ENCODE measurements at places on chromosomes 3 and 15.

DNA sequence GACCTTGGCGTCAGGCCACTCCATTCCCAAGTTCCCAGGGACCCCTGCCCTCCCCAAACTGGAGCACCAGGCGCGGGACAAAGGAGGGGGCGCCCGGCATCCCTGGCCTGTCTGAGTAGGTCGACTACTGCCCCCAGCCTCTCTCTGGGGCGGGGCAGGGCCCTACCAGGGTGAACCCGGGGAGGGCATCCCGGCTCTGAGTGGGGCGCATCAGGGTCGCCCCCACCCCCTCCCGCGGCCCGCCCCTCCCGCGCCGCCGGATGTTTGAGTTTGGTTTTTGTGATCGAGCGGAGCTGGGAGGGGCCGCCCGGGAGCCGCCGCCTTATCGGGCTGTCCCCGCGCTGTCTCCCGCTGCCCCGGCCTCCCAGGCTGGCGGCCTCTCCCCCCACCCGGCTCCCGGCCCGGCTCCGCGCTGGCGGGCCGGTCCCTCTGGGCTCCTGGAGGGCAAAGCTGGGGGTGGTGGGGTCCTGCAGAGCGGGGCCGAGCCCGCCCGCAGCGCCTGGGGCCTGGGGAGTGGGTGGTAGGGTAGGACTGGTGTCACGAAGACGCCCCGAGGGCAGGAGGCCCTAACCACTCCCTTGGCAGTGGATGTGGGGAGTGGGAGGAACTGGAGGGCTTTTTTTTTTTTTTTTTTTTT is 47.2 kb upstream of the SMAD6 start:
- DNase-seq: no peak

GRCh38 chr3:13024765-13025065 is 48.5 kb downstream of the IQSEC1 start:
- no peak for DNase-seq

- no peak for DNase-seq
Observed at GRCh38 chr15:27248251-27248650, 277.3 kb downstream of the GABRG3 start.

- DNase-seq: peak; percentile 51
Observed at GRCh38 chr3:187746442-187747281, 1.4 kb upstream of the BCL6 start.

DNA sequence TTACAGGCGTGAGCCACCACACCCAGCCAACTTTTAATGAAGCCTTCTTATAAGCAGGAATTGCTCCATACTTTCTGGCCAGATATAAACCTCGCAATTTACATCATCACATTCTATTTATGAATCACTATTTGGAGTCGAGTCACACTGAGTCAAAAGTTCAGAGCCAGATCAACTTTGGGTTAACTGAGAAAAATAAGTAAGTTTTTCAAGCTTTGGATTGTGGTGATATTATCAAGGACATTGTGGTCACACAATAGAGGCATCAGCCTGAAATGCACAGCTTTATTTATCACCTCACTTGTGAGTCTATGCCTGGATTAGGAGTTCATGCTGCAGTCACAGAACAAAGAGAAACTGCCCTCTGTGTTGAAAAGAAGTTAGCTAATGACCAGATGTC is 1163.5 kb downstream of the ROBO1 start:
- peak; percentile 89 for DNase-seq

GRCh38 chr3:55484801-55485791 is 2.0 kb downstream of the WNT5A start:
- DNase-seq: peak; percentile 85

DNA sequence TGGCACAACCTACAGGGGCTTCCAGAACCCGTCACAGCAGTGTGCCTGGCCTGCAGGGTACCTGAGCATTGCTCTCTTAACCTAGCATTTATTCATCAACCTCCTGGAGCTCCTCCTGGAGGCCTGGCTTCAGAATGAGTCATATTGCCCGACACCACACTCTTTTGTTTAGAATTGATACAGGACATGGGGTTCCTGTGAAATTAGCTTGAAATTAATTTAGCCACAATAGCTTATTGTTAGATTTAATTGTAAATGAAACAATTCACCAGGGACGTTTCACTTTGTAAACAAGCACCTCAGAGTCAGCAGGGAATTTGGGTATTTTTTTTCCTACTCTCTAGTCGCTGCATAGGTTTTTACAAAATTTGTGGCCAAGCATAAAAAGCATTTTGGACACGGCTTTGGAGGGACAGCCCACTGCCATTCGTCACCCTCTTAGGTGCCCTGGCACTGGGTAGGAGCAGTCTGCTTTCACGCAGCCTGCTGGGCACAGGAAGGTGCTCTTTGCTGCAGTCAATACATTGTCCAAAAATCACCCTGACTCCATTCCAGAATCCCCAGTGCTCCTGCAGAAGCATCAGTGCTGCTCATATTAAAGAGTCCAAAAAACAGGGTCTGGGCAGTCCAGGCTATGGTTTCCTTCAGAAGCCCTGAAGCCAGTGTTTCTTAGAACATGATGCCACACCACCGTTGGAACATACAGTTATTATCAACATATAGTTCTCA is 60.8 kb upstream of the MEF2A start:
- DNase-seq: peak; percentile 18

DNA sequence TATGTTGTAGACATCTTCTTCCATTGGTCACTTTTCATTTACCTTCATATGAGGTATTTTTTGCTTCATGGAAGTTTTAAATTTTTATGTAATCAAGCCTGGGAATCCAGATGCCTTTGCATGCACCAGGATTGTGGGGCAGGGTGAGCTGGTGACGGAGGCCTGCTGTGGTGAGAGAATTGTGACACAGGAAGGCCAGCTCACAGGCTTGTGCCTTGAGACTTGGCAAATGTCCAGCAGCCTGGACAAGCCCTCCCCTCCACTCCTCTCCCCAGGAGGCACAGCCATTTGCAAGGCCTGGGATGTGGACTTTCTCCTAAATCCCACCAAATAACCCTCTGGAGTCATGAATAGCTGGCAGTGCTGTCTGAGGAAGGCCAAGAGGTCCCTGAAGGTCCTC is 67.4 kb downstream of the RHCG start:
- DNase-seq: no peak

- DNase-seq: no peak
Observed at GRCh38 chr15:67212684-67213367, 41.6 kb downstream of the AAGAB start.

- peak; percentile 84 for DNase-seq
Observed at GRCh38 chr15:71136159-71136783, 21.0 kb downstream of the THSD4 start.

- peak; percentile 29 for DNase-seq
Observed at GRCh38 chr3:188154809-188155574, 1.0 kb downstream of the LPP start.

DNA sequence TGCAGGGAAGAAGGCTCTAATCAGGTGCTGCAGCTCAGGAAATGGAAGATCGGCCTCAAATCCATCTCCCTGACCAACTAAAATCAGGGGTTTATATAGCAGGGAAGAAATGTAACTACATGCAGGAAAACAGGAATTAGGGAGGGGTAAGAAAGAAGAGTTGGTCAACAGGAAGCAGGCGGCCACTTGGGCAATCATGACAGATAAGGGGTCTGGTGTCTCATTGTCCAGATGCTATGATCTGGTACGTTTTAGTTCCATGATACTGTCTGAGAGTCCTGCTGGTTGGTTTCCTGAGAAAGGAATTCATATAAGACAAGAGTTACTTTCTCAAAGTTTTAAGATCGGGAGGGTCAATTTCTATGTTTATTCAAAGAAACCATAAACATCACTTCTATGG is 24.2 kb downstream of the KATNBL1 start:
- no peak for DNase-seq

DNA sequence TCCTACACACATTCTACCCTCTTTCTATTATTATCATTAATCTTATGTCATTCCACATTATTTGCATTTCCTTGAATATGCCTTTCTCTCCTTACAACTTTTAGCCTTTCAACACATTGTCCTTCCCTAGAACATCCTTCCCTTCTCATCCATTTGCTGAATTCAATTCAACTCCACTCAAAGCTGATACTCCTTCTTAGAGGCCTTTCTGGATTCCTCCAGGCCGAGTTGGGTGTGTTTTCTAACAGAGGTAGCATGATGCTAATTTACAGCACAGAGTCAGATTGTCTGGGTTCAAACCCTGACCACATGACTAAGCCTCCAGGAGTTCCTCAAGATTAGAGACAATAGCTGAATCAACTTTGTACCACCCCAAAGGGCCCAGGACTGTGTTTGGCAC is 63.4 kb upstream of the IL12A start:
- no peak for DNase-seq

DNA sequence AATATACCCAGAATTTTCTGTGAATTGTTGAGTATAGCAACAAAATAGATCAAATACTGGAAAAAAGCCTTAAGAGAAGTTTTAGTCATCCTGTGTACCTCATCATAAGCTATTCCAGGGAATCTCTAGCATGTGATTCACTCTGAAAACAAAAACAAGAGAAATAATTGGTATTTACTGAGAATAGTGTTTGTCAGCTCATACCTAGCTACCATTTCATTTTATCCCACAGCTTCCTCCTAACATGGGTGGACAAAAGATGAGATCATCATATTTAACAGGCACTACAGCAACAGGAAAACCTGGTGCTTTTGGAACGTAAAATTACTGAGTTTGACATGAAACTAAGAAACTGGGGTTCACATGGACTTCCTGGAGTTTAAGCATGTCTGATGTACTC is 753.5 kb upstream of the NECTIN3 start:
- peak; percentile 61 for DNase-seq

- no peak for DNase-seq
Observed at GRCh38 chr3:117600112-117600511, 890.5 kb downstream of the TUSC7 start.

- no peak for DNase-seq
Observed at GRCh38 chr15:90126596-90127435, 24.5 kb upstream of the IDH2 start.

DNA sequence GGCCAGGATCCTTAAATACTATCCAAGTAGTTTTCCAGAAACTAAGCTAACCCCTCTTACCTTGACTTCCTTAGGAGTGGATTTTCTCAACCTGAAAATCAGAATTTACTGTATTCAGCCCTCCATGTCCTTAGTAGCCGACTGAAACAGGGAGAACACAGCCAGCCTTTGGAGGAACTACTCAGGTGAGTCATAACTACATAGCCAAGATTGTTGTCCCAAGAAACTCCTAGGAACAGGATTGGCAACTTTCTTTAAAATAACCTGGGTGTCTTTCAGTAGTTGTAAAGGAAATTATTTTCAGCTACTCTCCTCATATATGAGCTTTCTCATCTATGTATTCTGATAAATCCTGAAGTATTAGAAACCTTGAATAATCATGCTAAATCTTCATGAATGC is 22.3 kb downstream of the FANCD2OS start:
- DNase-seq: no peak

DNA sequence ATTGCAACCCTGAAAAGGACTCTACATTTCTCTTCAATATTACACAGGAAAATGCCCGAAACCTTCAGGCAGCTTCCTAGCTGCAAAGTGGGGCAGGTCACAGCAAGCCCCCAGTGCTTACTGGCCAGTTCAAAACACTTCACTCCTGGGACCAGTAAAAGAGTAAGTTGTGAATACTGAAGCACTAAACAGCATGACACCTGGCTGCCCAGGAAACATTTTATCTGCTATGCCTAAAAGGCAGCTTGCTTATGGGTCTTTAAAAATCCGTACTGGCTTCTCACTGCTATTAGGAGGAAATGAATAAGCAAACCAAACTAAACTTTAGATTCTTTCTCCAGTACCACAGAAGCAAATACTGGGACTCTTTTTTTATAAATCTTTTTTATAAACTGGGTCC is 457.9 kb upstream of the ALCAM start:
- no peak for DNase-seq

GRCh38 chr3:14599488-14599887 is 52.1 kb upstream of the CCDC174 start:
- DNase-seq: no peak

GRCh38 chr3:114569186-114569585 is 275.4 kb downstream of the TIGIT start:
- DNase-seq: no peak

- no peak for DNase-seq
Observed at GRCh38 chr3:132738314-132738713, 16.1 kb upstream of the NPHP3 start.

- DNase-seq: peak; percentile 44
Observed at GRCh38 chr15:48644467-48644826, 1.1 kb downstream of the FBN1 start.

- no peak for DNase-seq
Observed at GRCh38 chr15:40345867-40346578, 4.8 kb upstream of the PHGR1 start.

DNA sequence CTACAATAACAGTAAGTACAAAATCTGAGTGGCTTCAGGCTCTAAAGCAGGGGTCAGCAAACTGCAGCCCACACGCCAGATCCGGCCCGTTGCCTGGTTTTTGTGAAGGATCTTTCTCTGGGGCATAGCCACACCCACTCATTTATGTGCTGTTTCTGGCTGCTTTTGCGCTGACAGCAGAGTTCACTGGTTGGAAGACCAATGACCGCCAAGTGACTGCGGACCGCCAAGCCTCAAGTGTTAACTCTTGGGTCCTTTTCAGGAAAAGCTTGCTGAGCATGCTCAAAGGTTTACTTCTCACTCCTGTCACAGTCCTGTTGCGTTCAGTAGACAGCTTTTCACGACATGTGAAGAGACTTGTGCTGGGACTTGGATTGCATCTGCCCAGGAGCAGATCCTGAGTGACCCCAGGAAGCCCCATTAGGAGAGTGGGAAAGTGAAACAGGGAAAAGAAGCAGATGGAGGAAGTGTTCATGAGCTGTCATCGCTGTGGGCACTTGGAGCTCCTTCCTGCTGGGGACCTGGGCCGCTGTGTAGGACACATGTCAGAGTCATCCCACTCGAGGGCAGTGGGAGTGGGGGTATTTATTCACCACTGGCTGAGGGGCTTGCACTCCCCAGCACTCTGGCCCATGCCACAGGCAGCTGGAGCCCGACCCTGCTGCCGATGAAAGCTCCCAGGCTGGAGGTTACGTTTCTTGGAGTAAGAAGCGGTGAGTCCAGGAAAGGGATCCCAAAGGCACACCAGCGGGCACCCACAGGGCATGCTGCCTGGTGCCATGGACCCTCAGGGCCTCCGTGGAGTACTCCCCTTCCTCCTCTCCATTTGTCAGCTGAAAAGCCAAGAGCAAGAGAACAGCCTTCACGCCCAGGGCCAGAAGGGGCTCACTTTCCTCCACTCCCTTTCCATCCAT is 249.1 kb downstream of the PLCL2 start:
- DNase-seq: peak; percentile 35

GRCh38 chr3:104180906-104181305 is 1185.8 kb upstream of the ALCAM start:
- DNase-seq: peak; percentile 24
